ENCODE measurements at places on chromosomes 12 and 14. TPM values are rescaled to one million over a fixed set of nuclear protein-coding genes. Genes with fewer than 3 reads are reported as not detected.

Gene ATF7
- 68.5 TPM for total RNA-seq

Gene SIX4
- total RNA-seq, result 4.7 TPM

Gene SRRM4
- not detected for total RNA-seq

Gene SLCO1A2
- total RNA-seq, result not detected

Gene METTL1
- 24.8 TPM for total RNA-seq

Gene CLEC14A
- 414 TPM for total RNA-seq

Gene MMP17
- 10.8 TPM for total RNA-seq

Gene TAS2R42
- not detected for total RNA-seq

Gene CLEC9A
- not detected for total RNA-seq

Gene GALNT16
- total RNA-seq, result 0.49 TPM

Gene VRTN
- total RNA-seq, result not detected

Gene CLEC4A
- total RNA-seq, result 0.86 TPM

Gene KRT79
- total RNA-seq, result not detected

Gene CDCA3
- 44.3 TPM for total RNA-seq

Gene HSPA2
- 8.2 TPM for total RNA-seq

Gene POC1B
- 18.2 TPM for total RNA-seq

Gene DIO3
- not detected for total RNA-seq

Gene FIGNL2
- 2.5 TPM for total RNA-seq

Gene KLHDC1
- total RNA-seq, result 1.6 TPM

Gene VWF
- 2,328 TPM for total RNA-seq

Gene KRT81
- not detected for total RNA-seq

Gene FAM234B
- 9.4 TPM for total RNA-seq

Gene OAS2
- total RNA-seq, result 3.1 TPM

Gene ERP27
- 0.88 TPM for total RNA-seq

Gene MYH6
- not detected for total RNA-seq

Gene SLC4A8
- 9.7 TPM for total RNA-seq

Gene JPH4
- not detected for total RNA-seq

Gene TSPAN9
- total RNA-seq, result 66.8 TPM

Gene CLEC2A
- total RNA-seq, result not detected

Gene BEST3
- total RNA-seq, result 0.18 TPM

Gene LRP1
- 3.8 TPM for total RNA-seq

Gene INHBC
- total RNA-seq, result not detected

Gene APOF
- not detected for total RNA-seq

Gene TAS2R20
- total RNA-seq, result 2.2 TPM

Gene GLIPR1L1
- not detected for total RNA-seq

Gene GLI1
- total RNA-seq, result 1.1 TPM

Gene IRF2BPL
- 23.3 TPM for total RNA-seq

Gene STAC3
- total RNA-seq, result 1.0 TPM

Gene TOMM20L
- not detected for total RNA-seq

Gene NFATC4
- 88.5 TPM for total RNA-seq

Gene MORN3
- total RNA-seq, result 0.73 TPM

Gene LRRC9
- total RNA-seq, result not detected

Gene PKP2
- 9.1 TPM for total RNA-seq

Gene SLC22A17
- total RNA-seq, result 4.6 TPM

Gene TAS2R46
- total RNA-seq, result 2.4 TPM

All from endothelial cell of umbilical vein (primary cell).